ENCODE measurements at places on chromosomes 2 and 18.
A peak's percentile ranks its signal among the peaks of the same experiment; 100 is the strongest.

DNA sequence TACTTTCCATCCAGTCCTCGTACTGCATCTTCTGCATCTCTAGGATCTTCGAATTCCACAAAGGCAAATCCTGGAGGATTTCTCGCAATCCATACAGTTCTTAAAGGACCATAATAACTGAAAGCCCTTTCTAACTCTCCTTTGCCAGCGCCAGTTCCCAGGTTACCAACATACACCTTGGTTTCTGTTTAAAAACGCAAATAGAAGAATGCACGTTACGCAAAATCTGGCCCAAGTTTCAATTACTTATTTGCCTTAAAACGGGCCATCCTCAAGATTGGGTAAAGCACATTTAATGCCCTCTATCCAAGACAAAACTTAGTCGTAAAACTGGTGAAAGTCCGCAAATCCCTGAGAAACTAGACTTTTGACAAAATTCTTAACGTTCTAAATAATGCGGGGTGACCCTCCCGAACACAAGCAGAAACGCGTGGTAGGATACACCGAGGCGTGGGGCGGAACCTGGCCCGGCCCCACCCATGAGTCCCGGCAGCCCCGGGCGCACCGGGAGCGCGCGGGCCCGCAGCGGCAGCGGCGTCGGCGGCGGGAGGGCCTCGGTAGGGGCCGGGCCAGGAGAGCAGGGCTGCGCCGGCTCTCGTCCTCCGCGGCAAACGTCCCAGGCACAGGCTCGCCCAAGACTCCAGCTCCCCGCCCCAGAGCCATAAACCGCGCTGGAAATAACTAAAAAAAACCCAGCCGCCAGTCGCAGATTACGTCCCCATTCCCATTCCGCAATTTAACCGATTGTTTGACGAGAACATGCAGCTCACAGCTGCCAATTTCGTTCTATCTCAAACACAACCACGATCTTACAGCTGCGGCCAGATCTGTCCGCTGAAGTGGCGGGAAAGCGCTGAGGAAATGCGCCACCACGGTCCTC, 910 bp downstream of the SRSF7 start:
- peak; percentile 31 for DNase-seq

GRCh38 chr18:47931718-47932103, 1.3 kb upstream of the SMAD2 start:
- peak; percentile 53 for DNase-seq

GRCh38 chr2:238434846-238435751, 8.4 kb downstream of the ASB1 start:
- no peak for DNase-seq

DNA sequence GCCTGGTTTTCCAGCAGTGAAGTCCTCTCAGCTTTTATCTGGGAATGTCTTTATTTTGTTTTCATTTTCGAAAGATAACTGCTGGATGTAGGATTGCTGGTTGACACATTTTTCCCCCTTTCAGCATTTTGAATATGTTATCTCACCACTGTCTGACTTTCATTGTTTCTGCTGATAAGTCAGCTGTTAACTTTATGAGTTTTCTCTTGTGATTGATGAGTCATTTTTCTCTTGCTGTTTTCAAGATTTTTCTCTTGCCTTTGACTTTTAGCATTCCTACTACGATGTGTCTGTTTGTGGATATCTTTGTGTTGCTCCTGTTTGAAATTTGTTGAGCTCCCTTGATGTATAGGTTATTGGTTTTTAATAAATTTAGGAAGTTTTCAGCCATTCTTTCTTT, 85.5 kb downstream of the AGPS start:
- DNase-seq: no peak

DNA sequence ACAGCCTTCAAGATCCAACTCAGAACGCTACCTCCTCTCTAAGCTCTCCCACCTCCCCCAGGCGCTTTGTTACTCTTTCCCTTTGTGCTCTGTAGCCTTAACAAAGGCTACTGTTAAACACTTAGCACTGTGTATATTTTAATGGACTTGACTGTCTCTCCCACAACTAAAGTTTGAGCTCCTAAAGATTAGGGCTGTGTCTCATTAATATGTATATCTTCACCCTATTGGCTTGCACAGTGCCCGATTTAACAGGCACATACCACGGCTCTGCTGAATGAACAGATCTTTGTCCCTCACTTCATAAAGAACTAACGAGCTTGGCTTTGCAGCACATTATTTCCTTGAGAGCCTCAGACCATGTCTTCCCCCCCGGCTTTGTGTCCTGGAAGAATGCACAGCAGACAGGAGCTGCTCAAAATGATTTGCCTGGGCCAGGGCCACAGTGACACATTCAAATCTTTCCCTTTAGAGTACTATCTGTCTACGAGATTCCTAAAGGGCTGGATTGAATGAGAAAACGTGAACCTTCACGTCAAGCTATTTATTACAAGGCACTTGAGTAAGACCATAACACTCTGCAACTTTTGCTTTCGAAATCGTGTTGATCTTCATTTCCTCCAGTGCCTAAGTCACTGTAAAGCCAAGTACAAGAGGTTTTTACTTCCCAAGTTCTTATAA, 22.1 kb downstream of the ABHD3 start:
- DNase-seq: peak; percentile 59

GRCh38 chr18:65235966-65236624, 514.7 kb upstream of the CDH7 start:
- DNase-seq: no peak

GRCh38 chr18:33355756-33356155, 84.8 kb downstream of the CCDC178 start:
- no peak for DNase-seq

DNA sequence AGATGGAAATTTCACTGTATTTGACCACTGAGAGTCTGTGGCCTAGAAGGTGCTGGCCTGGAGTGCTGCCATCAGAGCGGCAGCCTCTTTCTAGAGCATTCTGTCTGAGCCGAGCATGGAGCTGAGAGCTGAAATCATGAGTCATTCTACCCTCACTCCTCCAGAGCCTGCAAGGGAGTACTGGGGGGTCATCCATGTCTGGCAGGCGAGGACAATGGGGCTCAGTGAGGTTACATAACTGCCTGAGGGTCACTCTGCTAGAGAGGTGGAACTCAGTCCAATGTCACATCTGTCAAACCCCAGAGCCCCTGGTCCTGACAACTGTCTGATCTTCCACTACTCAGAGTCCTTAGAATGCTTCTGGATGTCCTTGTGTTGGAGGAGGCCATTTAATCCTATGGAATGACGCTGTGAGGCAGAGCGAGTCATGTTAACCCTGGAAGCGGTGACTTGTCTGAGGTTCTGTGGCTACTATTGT, 65.3 kb downstream of the HAUS1 start:
- no peak for DNase-seq

DNA sequence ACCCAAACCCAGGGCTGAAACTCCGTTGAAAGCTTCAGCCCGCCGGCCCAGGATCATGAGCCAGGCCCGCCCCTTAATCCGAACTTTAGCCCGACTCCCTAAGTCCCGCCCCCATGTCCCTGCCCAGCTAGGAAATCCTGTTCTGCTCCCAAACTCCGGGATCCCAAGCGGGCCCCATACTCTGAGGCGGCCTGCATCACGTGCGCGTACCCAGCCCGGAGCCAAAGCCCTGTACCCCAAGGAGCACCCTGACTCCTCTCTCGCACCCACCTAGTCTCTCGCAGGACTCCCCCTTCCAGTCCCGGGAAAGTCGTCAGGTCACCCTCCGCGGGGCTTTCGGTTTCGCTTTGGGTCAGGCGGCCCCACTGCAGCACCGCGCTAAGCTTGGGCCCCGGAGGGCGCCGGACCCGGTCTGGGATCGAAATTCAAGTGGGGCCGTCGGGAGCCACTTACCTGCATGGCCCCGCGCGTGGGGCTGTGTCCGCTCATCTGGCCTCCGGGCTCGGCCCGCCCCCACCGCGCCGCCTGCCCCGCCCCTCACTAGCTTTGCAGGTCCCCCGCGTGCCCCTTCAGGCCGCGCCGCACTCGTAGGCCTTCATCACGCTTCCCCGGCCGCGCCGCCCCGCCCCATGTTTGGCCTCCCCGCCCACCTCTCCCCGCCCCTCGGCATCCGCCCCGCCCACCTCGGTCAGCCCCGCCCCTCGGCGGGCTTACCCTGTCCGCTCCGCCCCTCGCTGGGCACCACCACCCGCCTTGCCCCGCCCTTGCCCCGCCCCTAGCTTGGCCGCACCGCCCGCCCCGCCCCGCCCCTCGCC, at the start of gene DNPEP:
Gene DNPEP (minus strand): TSS at position 607 of the 815 bp plus-strand sequence. CDS start 118 bp downstream, at position 489.
- peak; percentile 92 for DNase-seq

DNA sequence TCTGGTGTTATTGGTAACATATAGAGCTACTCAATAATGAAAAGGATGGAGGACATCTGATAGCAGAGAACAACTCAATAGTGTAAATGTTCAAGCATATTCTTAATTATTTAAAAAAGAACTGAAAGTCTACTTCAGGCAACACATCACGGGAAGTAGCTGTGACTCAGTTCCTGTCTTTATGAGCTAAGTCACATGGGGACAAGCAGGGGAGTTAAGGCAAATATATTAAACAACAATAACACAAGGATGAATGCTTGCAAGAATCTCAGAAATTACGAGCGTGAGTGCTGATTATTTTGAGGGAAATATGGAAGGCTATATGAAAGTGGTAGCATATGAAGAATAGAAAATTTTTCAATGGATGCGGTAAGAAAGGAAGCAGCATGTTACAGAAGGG, 4.0 kb upstream of the HNMT start:
- no peak for DNase-seq

GRCh38 chr2:197256021-197256420, 54.6 kb downstream of the ANKRD44 start:
- no peak for DNase-seq

DNA sequence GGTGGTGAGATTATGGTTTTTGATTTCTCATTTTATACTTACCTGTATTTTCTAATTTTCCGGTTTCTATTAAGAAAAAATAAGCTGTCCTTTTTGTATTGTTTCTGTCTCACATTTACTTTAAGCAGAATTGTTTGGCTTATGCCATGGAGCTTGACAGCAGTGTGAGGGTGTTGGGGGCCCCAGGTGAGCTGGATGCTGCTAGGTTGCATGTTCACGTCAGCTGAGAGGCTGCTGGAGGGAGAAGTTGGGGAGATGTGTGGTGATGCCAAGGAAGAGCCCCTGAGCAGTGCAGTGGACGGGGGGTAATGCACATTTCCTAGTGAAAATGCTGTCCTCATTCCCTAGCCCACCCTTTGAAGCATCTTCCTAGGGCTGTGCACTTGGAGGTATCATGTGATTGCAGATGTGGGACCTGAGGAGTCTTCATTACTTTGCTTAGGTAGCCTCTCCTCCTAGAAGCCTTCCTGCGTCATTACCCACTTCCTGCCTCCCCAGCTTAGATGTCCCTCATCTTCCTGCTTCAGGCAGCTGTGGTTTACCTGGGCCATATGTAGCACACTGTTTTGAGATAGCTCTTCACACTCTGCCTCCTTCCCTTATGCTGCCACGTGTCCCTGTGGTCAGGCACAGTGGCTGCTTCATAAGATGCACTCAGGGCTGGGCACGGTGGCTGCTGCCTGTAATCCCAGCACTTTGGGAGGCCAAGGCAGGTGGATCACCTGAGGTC, 16.2 kb downstream of the ATG16L1 start:
- peak; percentile 29 for DNase-seq

DNA sequence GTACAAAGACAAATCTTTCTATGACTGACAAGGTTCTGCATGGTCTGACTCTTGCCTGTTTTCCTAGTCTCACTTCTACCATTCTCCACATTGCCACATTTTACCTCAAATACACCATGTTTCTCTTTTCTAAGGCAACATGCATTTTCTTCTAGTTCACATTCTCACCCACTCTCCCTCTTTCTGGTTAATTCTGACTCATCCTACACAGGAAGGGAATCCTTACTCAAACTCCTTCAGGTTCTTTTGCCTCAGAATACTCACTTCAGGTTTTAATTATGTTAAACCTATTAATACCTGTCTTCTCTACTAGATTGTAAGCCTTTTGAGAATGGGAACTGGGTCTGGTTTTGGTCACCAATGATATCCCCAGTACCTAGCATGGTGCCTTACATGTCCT, 47.2 kb downstream of the MAP2 start:
- no peak for DNase-seq

DNA sequence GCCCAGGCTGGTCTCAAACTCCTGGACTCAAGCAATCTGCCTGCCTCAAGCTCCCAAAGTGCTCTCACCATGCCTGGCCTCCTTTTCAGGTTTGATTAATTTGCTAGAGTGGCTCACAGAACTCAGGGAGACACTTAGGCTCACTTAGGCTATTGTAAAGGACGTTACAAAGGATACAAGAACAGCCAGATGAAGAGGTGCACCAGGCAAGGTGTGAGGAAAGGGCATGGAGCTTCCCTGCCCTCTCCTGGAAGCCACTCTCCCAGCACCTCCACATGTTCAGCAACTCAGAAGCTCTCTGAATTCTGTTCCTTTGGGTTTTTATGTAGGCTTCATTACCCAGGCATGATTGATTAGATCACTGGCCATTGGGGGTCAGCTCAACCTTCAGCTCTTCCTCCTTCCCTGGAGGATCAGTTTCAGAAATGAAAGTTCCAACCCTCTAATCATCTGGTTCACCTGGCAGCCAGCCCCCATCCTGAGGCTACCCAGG, 78.7 kb upstream of the RGPD5 start:
- DNase-seq: no peak

DNA sequence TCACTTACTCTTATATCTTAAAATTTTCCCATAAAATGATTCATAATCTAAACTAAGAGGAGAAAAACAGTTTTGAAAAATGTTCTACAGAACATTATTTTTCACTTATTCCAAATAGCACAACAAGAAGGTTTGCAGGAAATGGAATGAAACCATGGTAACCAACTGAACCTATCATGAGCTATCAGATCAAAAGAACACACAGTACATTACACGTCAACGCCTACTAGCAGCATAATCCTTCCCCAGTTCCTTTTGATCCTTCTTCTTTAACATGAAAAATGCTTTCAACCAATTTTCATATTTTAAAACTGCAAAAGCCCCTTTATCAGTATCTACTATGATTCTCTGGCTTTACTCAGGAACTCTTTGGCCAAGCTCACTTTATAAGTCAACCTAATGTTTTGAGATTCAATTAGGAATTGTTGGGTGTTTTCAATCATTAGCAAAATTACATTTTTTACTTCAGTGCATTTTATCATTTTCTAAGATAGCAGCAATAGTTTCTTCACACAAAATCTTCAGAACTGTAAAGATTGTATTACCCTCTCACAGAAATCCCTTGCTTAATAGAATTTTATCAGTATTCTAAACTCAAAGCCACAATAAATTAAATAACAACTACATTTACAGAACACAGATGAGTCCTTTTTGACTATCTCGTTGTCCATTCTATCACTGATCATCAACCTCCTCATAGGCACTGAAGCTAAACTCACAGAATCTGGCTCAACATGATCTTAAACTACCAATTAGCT, 102.5 kb downstream of the CHN1 start:
- no peak for DNase-seq

DNA sequence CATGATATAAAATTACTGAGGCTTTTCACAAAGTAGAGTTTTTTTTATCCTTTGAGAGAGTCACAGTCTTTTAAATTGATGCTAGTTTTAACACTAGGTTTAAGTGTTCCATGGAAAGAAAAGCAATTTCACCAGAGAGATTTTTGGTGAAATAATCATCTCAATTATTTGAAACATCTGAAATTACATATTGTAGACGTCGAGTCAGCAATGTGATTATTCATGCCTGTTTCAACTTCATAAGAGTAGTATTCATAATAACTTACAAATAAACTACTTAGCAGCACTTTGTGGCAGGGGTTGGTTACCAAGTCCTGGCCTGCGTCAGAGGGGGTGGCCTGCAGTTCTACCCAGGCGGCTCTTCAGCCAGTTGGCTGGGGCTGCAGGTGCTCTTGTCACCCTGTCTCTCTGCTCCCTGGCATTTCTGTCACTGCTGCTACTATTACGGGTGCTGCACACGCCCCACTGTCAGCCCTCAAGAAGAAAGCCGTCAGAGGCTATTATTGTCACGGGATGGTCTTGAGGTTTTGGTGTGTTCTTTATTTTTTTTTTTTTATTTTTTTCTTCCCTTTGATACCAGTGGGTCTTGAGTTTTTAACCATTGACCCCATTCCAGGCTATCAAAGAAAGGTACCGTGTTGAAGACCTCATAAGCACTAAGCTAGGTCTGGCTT, 50.4 kb downstream of the MALT1 start:
- no peak for DNase-seq
